ENCODE measurements at places on chromosomes 3 and 15.

GRCh38 chr3:126494204-126494969 is 18.7 kb upstream of the ZXDC start:
- no peak for DNase-seq

DNA sequence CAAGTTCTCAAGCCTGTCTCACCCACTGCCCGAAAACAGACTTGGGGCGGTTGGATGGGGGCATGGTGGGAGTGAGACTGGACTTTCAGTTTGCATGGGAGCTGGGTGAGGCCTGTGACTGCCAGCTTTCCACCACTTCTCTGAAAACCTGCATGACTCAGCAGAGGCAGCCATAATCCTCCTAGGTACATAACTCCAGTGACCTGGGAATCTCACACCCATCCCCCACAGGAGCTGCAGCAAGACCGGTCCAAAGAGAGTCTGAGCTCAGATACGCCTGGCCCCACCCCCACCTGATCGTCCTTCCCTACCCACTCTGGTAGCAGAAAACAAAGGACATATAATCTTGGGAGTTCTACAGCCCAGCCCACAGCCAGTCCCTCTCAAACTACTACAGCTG is 107.2 kb downstream of the NSMCE3 start:
- DNase-seq, result no peak

DNA sequence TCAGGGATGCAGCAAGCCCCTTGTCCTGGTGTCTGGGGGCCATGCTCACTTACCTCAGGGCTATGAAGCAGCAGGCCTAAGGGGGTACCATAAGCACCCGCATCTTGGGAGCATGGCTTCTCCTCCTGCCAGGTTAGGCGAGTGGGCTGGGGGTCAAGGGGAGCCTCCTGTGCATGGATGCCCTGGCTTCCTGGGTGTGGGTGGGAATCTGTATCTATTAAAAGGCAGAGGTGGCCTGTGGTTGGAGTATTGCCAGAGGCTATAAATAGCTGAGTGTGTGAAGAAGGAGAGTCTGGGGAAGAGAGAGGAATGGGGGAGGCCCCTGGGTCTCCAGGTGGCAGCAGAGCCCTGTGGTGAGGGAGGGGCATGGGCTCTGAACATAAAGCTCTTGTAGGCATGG is 19.5 kb downstream of the ACVR2B start:
- no peak for DNase-seq

DNA sequence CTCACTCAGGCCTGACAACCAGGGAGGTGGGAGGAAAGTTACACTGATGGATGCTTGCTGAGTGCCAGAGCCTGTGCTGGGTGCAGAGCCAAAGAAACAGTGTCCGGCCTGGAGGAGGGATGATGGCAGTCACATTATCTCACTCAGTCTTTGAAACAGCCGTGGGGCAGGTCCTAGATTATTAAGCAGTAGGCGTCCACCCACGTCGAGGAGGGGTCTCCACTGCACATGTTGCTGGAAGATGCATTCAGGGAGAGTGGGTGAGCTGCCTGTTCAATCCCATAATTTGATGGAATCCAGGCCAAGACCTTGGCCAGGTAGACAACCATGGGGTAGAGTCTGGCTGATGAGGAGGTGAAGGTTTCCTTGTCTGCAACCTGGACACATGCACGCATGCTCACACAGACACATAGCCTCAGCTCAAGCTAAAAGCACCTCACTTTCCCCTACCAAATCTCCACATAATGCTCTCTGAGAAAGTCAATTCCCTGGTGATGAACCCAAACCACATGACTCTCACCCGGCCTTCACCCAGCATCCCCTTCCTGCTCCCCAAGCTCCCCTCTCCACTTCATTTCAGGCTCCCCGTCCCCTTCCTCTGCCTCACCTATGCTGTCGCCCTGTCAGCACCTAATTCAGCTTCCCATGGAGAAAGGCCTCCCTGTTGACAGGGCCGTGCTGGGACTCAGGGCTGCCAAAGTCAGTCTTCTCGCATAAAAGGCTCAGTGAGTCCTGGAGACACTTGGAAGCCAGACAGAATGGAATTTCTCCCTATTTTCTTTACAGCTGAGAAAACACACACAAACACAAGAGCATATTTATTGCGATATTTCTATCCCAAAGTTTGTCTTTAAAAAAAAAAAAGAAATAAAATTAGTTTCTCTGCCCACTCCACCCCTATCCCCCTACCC is 29.8 kb downstream of the ACAN start:
- no peak for DNase-seq

- DNase-seq, result no peak
Observed at GRCh38 chr3:9066775-9067174, 103.5 kb upstream of the RAD18 start.

- no peak for DNase-seq
Observed at GRCh38 chr3:34263101-34263621, 464.7 kb downstream of the PDCD6IP start.

DNA sequence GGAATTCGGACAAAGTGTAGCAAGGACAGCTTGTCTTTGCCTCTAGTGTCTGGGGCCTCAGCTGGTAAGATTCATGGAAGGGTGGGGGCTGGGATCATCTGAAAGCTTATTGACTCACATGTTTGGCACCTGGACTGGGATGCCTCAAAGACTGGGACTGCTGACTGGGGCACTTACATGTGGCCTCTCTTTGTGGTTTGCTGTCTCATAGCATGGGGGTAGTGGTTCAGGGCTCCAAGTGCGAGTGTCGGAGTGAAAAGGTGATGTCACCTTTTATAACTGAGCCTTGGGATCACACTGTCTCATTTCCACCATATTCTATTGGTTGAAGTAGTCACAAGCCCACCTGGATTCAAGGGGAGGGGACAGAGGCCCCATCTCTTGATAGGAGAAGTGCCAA is 6.8 kb downstream of the MFSD1 start:
- peak; percentile 78 for DNase-seq

GRCh38 chr3:31762097-31762764 is 218.8 kb downstream of the OSBPL10 start:
- peak; percentile 32 for DNase-seq

DNA sequence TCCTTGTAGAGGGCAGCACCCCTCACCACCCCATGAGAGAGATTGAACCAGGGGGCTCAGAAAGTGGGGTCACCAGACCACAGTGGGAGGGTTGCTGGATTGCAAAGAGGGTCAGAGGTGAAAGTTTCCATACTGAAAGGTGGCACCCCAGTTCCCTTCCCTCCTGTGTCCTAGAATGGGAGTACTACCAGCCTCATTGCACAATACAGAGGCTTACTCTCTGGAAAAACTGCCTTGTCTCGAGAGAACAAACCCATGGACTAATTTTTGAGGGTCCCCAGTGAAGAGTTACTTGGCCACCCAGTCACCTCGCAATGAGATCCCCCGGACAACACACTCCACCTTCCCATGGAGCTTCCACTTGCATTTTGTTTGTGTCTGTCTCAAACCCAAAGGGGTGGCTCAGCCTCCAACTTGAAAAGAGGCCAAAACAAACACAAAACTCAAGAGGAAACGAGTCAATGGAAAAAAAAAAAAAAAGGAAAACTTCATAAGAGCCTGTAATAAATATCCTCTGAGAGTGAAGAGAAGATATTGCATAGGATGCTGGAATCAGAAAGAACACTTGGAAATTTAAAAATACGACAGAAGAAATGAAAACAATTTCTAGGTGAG is 18.6 kb downstream of the MESP2 start:
- DNase-seq, result no peak

DNA sequence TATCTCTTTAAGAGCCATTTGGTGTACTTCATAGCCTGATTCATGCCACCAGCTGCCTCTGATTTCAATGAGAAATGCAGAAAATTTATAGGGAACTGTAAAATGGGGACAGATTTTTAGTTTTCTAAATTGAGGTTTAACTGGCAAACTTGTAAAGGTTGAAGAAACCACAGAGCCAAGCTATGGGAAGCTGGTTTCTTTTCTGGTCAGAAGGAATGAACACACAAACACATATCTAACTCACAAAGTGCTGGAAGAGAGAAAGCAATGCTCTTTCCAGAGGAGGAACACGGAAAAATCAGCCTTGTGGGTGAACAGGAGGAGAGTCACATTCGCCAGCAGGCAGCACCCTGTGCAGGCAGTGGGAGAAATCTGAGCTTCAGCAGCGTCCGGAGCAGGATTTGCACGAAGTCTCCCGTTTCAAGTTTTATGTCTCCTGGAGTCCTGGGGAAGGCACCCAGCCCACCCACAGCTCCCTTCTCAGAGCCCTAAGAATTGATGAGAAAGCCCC is 481 bp downstream of the MASP1 start:
- DNase-seq, result peak; percentile 56
